Stomach (tissue), 19 donors: ENCODE measurements at places on chromosomes 13 and 19.

DNA sequence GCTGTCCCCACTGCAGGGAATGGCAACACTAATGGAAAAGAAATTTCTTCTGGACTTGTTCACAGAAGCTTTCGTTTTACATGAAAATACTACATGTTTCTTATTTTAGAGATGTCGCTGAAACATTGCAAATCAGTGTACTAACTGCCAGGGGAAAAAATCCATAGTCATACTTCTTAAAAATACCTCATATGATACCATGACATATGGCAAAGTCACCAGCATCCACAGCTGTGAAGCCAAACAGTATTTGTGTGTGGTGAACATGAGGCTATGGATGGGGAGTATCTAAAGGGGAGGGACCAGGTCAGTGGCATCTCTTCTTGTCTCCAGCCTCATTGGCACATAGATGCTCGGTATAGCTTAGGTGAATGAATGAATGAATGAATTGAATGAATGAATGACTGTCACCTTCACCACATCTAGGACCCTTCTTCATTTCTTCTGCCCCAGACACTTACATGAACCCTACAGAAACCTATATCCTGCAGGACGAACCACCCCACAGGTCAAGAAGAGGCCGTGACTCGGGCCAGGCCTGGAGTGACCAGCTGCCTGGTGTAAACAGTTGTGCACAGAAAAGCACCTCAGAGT, 14.6 kb upstream of the CD33 start:
- DNase-seq = no peak

DNA sequence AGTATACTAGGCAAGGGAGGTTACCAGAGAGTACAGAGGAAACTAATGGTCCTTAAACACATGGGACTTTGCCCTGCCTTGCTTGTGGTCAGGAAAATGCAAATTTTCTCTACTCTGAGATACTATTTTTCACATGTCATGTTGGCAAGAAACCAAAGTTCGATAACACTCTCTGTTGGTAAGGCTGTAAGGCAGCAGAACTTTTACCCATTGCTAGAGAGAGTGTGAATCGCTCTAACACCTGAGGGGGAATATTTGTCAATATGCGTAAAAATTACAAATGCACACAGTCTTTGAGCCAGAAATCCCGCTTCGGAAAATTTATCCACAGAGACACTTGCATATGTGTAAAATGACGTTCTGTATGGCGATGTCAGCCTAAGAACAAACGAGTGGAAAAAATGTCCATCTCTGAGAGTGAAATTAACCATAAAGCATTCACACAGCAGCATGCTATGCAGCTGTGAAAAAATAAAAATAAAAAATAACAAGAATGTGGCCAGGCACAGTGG, 9.5 kb upstream of the RFX1 start:
- DNase-seq = no peak

GRCh38 chr13:21698817-21699679, 28.2 kb downstream of the FGF9 start:
- DNase-seq = no peak

- DNase-seq = no peak
Measured at GRCh38 chr13:47555235-47555634, 445.8 kb downstream of the SUCLA2 start.

- no peak for DNase-seq
Measured at GRCh38 chr19:6230991-6231448, 48.8 kb downstream of the MLLT1 start.
